ENCODE measurements at places on chromosomes 5 and 9.

- DNase-seq, result no peak
Observed at GRCh38 chr9:20624201-20625002, 2.1 kb upstream of the MLLT3 start.

DNA sequence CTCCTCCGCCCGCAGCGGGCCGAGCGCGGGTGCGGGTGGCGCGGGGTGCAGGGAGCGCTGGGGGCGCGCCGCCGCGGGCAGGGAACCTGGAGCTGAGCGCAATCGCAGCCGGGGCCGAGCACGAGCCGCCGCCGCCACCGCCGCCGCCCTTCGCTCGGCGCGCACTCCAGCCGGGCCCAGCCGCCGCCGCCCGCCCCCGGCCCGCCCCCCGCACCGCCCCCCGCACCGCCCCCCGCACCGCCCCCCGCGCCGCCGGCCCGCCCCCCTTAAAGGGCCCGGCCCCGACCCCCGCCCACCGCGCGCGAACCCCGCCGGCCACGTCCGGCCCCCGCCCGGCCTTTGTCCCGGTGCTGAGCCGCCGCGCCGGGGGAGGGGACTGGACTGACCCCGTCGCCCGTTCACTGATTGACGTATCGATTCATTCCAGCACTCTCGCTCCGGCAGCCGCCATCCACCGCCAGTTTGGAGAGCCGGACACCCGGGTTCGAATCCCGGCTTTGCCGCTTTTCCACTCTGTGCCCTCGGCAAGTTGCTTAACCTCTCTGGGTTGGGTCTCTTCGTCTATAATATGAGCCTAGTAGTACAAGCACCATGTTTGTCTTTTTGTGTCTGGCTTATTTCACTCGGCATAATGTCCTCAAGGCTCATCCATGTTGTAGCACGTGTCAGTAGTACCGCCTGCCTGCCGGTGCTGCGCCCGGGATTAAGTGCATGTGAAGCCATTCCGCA lies at the start of gene SH3PXD2B:
SH3PXD2B (minus strand) TSS at position 168 of the 729 bp plus-strand sequence. CDS start 173 bp downstream, outside the sequence.
- DNase-seq, result no peak

DNA sequence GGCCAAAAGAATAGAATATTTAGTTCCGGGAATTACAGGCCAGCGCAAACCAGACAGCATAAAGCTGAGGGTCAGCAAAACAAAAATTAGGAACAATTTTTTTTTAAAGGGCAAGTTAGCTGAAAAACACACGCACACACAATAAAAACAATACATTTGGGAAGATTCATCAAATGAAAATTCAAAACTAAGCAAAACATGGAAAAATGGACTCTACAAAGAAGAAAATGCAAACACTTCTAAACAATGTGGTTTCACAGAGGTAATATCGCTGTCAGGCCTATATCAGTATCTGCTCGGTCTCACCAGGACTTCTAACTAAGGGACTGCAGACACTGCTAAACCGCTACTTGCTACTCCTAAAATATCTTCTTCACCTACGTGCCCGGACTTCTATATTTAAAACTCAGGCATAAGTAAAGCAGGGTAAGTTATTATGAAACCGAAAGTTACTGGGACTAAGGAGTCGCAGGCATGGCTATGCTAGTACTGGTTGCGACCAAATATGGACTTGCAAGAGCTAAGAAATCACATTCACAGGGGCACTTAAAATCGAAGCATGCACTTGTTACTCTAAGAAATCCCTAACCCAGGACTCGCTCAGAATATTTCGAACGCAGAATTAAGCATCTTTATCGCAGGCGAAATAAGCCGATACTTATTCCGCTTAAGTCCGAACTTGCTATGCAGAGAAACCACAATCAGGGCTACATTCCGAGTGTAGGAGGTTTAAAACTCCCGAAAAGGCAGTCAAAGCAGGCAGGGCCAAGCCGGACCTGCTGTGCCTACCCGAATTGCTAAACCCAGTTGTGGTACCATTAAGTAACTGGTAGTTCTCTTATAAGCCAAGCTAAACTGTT lies 2.3 kb downstream of the ANXA2R start:
- no peak for DNase-seq

GRCh38 chr5:178396796-178397720 lies 164.5 kb upstream of the PHYKPL start:
- no peak for DNase-seq

DNA sequence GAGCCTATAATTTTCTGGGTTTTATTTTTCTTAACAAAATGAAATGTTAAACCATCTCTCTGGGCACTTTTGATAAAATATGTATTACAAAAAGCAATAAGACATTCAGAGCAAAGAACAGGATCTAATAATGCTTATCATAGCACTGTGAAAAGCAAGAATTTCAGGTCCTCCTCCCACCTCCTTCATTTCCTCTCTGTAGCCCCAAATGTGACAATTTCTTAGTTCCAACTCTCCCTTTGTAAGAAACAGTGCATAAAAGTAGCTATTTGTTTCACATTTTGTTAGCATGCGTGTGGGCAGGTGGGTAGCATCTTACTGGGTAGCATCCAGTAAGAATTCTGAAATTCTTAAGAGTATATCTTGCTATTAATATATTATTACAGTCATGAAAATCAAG lies 130.9 kb upstream of the RASA1 start:
- no peak for DNase-seq

DNA sequence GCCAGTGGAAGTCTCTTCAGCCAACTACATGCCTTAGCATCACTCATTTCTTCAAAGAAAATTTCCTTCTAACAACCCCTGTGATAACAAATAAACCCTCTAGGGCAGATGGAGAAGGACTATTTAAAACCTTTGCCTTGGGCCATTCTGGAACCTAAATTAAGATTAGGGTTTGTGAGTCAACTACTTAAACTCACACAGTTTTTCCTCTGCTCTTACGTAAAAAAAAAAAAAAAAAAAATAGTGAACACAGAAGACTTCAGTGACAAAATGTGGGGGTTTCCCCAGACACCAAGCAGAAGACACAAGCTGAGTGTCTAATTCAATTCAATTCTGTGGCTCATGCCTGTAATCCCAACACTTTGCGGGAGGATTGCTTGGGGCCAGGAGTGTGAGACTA lies 65.8 kb upstream of the ERCC6L2 start:
- no peak for DNase-seq

GRCh38 chr9:69593756-69594155 lies 78.4 kb downstream of the APBA1 start:
- DNase-seq, result no peak

- DNase-seq, result no peak
Observed at GRCh38 chr5:22970491-22970890, 117.3 kb upstream of the CDH12 start.

DNA sequence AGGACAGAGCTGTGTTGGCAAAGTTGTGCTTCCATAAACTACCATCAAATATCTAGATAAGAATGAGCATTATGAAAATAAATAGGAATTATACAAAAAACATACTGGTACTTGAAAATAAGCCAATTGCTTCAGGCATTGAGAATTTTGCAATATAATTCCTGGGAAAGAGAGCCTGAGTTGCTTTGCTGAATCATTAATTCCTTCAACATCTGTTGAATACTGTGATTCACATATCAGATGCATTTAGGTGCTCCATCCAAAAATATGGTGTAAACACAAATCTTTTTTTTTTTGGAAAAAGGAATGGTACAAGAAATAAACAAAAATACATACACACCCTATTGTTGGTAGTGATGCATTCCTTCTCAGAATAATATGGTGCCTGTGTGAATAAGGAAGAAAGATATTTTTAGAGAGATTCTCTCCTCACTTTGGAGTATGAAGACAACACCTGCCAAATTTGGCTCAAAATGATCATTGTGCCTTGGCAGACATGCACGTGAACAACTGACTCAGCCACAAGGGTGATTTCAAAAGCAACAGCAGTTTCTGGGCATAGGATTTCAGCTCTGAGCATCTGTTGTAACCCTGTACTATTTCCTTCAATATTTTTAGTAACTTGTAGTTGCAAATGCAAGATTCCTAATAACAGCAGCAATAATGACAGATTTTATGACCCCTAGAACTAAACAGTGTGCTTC lies 96.7 kb downstream of the CAVIN4 start:
- no peak for DNase-seq

GRCh38 chr5:45225571-45226031 lies 416.9 kb downstream of the MRPS30 start:
- no peak for DNase-seq

GRCh38 chr9:120985819-120986222 lies 59.2 kb upstream of the TRAF1 start:
- no peak for DNase-seq

- no peak for DNase-seq
Observed at GRCh38 chr5:132093271-132093670, 19.7 kb downstream of the CSF2 start.

DNA sequence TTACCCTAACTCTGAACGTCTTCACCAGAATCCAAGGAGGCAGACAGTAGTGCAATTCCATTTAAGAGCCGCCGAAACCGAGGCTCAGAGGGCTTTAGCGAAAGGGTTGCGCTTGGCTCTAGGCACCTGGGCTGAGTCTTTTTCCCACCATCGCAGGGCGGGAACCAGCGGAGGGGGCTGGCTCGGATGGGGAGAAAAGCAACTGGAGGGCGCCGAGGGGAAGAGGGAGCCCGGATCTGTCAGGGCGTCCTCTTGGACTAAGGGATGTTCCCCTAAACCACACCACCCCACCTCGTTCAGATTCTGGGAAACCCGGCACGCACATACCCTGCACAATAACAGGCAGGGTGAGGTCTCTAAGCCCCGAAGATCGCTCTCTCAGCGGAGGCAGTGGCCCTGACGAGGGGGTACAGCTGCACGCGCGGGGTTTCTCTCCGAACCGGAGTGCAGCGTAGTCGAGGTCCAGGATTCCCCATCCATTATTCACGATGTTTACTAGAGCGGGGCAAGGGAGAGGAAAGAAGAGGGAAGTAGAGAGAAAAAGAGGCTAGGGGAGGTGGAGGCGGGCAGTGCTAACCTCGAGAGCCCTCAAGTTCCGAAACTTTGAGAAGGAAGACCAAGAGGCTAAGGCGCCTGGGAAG lies 1.3 kb upstream of the POU4F3 start:
- DNase-seq, result no peak

- no peak for DNase-seq
Observed at GRCh38 chr9:2027543-2028160, 12.5 kb downstream of the SMARCA2 start.

GRCh38 chr5:119878712-119879111 lies 249.4 kb downstream of the FAM170A start:
- no peak for DNase-seq

DNA sequence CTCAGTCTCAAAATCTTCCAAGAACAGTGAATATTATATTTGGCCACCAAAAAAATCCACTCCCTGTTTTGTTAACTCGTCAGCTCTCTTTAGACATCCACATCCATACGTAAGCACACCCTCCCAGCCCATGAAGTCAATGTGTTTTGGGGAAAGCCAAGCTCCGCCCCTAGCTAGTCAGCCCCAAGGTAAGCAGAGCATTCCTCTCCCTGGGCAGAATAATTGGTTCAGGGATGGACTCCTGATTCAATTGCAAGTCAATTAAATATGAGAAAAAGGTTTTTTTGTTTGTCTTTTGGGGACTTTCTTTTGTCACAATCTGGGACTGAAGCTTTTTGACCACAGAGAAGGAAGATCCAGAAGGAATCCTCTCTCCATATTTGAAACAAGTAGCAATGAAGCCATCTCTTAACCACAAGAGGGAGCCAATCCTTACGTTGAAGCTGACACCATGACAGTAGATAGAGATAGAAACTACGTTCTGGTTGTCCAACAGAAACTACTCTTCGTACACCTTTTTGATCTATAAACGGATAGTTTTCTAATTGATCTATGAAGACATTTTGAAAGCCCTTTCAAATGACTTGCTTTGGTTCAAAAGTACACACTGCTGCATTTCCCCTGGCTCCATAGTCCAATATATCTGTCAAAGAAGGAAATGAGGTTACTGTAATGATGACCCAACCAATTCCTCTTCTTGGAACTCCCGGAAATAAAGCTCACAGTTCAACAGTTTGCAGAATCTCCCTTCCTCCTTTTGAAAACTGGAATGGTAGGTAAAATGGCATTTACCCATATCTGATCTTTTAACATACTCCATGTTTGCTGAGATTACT lies 166.4 kb downstream of the TLE1 start:
- DNase-seq, result no peak

DNA sequence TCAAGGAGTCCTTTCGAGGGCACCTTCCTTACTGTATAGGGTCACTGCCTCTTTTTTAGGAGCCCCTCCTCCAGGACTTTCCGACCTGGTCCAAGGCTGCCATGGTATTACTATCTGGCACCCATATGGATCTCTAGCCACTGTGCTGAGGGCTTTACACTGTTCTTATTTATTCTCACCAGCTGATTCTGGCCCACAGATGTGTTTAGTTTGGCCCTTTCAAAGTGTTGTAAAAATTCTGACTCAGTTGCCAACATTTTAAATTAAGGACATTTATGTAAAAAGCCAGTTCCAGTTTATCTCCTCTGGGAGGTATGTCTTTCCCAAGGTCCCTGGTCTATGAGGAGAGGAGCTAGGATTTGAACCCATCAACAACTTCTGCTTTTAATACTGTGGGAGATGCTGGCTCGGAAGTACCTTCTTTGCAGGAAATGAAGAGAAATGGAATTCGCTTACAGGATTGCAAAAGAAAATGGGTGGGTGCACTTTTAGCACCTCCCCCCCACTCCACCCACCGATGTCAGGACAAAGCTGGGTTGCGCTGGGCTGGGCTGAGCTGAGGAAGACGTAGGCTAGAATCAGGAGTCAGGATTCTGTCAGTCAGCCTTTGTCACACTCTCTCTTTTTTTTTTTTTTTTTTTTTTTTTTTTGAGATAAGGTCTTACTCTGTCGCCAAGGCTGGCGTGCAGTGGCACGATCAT lies 7.8 kb downstream of the JADE2 start:
- no peak for DNase-seq

GRCh38 chr9:88291856-88292255 lies 96.4 kb upstream of the SPIN1 start:
- no peak for DNase-seq

DNA sequence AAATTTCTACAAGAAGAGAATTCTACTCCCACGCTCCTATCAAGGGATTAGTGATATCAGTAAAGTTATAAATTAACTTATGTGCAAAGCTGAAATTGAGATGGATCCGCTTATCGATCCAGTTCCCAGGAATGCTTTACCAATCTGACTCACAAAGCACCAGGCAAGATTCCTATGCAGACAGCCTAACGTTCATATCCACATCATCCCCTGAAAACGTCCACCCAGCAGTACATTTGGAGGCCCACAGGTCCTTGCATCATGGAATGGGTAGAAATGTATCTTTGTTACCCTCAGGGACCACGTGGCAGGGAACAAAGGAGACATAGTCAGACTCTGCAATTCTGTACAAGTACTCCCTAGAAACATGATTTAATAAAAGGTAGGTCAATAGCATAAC lies 147.4 kb downstream of the ESM1 start:
- no peak for DNase-seq

DNA sequence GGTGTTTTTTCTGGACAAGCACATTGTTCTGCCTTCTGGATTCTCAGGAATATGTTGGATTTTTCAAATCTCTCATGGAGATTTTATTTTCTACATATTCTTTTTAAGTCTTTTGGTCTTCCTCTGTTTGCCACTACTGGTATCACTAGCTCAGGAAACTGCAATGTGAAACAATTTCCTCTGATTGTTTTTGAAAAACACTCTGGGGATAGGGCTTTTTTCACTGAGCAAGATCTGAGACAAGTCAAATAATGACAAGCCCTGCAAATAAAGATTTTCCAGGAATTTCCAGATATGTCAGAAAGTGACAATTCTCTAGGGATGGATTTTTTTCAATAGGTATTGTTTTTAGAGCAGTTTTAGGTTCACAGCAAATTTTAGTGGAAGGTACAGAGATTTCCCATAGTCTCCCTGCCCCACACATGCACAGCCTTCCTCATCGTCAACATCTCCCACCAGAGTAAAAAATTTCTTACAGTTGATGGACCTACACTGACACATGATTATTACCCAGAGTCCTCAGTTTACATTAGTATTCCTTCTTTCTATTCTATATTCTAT lies 86.9 kb upstream of the TMEM161B start:
- no peak for DNase-seq
